AG04450 (cell line): ENCODE measurements at places on chromosomes 16 and 17.
A peak's percentile ranks its signal among the peaks of the same experiment; 100 is the strongest.

DNA sequence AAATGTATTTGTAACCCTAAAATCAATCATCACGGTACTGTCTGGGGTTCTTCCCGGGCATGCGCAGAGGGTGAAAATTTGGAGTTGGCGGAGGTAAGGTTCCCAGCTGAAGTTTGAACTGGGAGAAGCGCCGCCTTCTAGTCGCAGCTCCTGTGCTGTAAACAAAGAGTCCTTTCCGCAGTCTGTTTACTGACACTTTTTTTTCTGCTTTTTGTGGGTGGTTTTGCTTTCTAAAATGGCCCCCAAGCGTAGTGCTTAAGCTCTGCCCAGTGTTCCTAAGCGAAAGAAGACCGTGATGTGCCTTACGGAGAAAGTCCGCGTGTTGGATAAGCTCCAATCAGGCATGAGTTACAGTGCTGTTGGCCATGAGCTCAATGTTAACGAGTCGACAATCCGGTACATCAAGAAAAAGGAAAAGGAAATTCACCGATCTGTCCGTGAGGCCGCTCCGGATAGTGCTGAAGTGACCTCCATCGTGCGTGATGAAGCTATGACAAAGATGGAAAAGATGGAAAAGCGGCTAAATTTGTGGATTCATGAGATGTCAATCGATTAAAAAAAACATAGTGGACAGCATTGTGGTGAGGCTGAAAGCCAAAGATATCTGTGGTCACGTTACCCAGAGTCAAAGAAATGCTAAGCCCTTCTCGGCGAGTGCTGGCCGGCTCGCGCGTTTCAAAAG, 570 bp upstream of the CFDP1 start:
- DNase-seq: peak; percentile 92

DNA sequence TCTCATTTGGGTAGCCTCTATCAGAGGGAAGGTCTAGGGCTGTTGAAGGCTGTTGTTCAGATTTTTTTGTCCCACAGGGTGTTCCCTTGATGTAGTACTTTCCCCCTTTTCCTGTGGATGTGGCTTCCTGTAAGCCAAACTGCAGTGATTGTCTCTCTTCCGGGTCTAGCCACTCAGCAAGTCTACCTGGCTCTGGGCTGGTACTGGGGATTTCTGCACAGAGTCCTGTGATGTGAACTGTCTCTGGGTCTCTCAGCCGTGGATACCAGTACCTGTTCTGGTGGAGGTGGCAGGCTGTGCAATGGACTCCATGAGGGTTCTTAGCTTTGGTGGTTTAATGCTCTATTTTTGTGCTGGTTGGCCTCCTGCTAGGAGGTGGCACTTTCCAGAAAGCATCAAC, 23.3 kb upstream of the CCR7 start:
- no peak for DNase-seq

DNA sequence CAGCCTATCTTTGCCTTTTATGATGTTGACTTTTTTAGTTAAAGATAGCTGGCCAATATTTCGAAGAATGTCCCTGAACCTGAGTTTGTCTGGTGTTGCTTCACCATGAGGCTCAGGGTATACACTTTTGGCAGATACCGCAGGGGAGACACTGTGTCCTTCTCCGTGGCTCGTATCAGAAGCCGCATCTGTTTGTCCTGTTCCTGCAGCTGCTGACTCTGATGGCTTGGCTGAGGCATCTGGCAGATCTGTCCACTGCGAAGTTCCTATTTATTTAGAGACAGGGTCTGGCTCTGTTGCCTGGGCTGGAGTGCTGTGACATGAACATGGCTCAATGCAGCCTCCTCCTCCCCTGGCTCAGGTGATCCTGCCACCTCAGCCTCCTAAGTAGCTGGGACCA, 93.5 kb downstream of the CRISPLD2 start:
- no peak for DNase-seq

GRCh38 chr16:64740261-64740660, 381.6 kb downstream of the CDH11 start:
- no peak for DNase-seq

GRCh38 chr16:14086477-14086876, 15.4 kb downstream of the MRTFB start:
- DNase-seq: no peak

DNA sequence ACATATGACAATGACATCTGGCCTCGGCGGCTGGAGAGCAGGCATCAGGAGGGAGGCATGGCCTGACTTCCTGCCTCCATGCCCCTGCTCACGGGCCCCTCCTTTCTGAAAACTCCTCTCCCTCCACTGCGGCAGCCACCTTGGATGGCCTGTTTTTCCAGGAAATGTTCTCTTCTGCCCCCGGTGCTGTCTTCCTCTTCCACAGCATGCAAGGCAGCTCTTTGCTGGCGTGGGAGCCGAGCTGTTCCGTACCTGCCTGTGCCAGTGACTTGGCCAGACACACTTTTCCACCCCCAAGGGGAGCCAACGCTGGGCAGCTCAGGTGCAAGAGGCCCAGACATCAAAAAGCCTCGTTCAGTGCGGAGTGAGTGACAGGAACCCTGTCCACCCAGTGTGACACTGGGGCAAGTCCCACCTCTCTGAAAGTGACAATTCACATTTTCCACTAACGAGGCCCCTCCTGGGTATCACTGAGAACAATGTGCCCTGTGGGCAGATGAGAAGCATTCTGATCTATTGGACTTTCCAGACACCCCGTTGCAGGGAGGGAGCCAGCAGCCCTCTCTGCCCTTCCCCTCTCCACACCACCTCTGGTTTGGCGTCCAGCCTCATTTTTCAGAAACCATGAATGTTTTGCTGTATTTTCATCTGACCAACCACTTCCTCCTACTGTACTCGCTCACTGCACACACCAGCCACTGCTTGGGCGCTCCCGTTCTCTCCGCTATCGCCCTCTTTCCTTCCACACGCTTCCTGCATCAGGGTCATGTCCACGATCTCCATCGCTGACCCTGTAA, 31.2 kb downstream of the NSMCE1 start:
- DNase-seq: no peak

GRCh38 chr16:11379420-11379819, 34.2 kb downstream of the RMI2 start:
- no peak for DNase-seq

DNA sequence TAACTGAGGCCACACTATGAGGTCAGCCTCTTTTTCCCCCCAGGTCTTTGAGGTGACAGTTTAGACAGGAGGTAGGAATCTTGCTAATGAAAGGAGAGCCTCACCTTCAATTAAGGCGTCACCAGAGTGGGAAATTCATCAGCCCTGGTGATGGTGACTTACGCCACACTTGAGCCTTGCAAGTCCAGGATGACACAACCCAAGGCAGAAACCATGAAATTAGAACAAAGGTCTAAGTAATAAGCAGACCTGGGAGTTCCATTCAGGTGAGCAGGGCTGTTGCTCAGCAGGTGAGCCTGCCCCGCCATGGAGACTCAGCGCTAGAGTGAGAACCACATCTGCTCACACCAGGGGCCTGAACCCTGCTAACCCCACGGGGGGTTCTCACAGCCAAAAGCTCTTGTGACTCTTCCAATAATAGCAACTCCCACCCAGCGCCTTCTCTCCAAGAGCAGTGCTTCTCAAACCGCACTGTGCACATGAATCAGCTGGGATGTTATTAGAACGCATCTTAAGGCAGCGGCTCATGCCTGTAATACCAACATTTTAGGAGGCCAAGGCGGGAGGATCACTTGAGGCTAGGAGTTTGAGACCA, 28.7 kb upstream of the KIFC3 start:
- DNase-seq: no peak

DNA sequence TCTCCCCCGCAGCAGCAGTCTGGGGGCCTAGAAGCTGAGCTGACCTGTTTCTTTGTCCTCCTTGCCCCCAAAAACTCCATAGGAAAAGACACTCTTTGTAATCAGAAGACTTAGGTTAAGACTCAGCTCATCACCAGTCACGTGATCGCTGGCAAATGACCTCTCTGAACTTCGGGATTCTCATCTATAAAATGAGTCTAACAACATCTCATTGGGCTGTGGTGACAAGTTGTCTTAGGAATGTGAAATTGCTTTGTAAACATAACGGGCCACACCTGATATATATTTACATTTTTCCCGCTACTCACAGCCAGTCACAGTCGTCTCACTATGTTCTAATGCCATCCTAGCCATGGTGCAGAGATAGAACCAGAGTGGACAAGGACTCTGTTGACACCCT, 86.0 kb upstream of the LHX1 start:
- DNase-seq: no peak

GRCh38 chr17:2095536-2095910, 40.6 kb downstream of the HIC1 start:
- DNase-seq: no peak

GRCh38 chr16:72948238-72948829, 99.6 kb downstream of the ZFHX3 start:
- no peak for DNase-seq

- DNase-seq: no peak
These were observed 549 bp downstream of the SLC26A11 start for GRCh38 chr17:80220736-80221215.

DNA sequence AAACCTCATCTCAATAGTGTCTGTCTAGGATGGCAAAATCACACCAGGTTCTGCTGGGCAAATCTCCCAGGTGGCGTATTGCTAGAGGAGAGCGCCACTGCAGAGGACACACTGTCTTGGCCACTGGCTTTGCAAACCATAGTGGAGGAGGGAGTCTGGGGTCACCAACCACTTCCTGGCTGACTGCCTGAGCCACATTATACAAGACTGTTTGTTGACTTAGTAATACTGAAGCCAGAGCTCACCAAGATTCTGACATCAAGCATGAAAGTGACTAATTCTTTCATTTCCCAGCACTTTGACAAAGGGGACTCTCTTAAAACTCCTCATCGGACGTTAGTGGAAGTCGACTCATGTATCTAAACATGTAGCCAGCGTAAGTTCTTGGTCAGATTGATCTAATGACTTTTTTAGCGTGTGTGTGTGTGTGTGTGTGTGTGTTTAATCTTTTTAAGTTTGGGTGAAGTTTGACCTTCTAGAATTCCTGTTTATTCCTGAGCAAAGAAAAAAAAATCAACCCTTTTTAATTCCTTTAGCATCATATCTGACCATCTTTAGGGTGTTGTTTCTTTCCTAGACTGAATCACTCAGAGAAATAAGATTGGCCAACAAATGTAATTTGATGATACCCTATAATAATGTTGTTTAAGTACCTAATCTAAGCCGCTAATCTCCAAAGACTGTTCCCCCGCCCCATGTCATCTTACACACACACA, 13.7 kb downstream of the PITPNC1 start:
- peak; percentile 65 for DNase-seq

DNA sequence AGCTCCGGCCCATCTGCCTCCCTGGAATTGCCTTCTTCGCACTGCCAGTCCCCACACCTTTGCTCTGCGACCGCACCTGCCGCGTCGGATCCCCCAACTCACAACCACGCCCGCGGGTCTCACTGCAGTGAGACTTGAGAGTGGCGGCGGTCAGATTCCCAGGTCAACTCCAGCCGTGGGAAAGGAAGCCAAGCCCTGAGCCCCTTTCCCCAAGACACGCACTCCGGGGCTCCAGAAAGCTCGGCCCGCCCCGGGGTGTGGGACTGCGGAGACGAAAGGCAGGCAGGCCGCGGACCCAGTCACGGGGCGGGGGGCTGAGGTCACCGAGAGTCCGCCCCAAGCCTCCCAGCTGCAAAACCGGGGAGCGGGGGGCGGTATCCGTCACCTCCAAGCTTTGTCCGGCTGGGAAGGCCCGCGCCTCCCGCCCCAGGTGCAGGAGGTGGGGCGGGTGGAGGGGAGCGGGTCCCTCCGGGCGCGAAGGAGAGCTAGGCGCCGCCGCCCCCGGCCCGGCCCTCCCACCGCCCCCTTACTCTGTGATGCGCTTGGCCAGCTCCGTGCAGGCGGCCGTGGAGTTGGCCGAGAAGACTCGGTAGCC, 615 bp downstream of the PRPSAP1 start:
- DNase-seq: no peak

GRCh38 chr16:9082422-9082821, 9.0 kb upstream of the HAPSTR1 start:
- DNase-seq: no peak

DNA sequence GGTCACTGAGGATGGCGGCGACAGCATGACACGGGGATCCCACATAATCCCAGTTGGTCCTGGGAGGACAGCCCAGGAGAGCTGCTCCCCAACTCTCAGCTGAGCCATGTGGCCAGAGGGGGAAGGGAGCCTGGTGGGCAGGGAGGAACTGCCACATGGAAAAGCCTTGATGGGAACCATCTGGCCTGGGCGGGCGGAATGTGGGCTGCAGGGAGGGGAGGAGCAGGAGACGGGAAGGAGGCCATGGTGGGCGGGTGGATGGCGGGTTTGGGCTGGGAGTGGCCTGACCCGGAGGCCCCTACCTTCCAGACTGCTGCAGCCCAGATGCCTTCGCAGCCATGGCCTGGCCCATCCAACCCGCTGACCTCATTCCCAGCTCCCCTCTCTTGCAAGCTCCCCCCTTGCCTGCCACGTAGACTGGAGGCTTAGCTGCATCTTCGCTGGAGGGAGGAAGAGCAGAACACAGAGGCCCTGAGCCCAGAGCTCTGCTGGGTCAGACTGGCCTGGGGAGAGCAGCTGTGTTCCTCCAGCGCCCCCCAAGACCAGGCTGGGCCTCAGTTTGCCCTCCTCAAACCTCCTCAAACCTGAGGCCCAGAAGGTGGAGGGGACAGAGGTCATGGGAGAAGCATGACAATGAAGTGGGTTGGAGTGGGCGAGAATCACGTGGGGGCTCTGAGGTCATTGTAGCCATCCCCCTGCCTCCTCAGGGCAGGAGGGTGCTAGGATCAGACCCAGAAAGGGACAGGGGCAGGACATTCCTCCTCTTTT, 8.2 kb upstream of the COL1A1 start:
- DNase-seq: peak; percentile 100

DNA sequence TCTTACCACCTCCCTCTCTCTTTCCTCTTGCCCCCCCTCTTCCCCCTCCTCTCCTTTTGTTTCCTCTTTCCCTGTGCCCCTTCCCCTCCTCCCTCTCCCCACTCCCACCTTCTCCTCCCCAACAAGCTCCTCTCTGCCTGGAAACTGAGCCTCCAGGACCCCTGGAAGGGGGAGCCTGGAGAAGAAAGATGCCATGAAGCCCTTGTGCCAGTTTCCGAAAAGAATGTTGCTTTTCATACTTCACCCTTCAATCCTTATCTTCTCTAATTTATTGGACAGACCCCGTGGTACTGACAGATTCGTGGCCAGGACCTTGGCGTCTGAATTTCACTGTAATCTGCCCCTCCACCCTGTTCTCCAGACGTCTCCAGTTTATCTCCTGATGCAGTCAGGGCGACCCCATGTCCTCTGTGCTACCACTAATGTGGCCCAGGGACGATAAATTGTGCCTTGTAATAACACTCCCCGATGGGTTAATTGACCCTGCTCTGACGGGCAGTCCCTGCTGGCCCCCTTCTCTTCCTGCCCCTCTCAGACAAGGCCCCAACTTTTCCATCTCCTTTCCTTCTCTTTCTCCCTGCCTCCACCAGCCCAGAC, 138.4 kb upstream of the GSE1 start:
- no peak for DNase-seq
